ENCODE measurements at places on chromosomes 7 and 10.

DNA sequence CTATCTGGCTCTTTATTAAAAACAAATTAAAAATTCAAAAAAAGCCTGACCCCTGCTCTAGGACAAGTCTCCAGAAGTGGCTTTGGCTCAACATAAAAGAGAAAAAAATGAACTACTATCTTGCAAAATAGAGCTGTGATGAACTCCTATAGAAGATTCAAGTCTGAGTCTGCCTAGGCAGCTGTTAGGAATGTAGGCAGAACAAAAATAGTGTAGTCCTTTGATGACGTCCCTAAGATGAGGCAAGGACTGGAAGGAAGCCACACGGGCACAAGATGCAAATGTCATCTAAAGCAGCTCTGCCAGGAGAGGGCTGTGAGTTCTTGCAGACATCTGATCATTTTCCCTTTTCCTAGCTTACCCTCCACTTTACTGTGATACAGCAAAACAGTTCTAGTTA, 20.5 kb downstream of the ASNS start:
- peak; percentile 58 for DNase-seq

DNA sequence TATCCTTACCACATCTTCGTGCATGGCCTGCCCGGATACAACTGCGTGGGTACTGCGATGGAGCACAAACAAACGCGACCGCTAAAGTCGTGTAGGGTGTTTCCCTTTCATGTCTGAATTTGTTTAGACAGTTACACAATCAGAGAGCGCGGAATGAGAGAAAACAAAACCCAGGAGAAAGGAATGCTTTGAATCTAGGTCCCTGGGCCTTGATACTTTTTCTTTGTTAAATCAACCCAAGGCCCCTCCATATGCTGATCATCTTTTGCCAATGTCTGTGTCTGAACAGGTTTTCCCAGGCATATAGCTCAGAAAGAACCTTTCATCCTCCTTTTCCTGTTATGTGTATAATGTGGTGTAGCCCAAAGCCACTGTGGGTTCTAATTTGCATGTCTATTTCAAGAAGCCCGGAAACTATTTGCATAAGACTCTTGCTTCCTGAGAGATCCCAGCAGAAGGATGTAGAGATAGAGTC, 145.8 kb downstream of the FRMD4A start:
- peak; percentile 24 for DNase-seq

GRCh38 chr7:137172105-137172590, 171.4 kb downstream of the PTN start:
- no peak for DNase-seq

- DNase-seq: no peak
Observed at GRCh38 chr10:129897871-129898626, 66.0 kb downstream of the EBF3 start.

- no peak for DNase-seq
Observed at GRCh38 chr7:51209426-51209825, 107.2 kb downstream of the COBL start.

DNA sequence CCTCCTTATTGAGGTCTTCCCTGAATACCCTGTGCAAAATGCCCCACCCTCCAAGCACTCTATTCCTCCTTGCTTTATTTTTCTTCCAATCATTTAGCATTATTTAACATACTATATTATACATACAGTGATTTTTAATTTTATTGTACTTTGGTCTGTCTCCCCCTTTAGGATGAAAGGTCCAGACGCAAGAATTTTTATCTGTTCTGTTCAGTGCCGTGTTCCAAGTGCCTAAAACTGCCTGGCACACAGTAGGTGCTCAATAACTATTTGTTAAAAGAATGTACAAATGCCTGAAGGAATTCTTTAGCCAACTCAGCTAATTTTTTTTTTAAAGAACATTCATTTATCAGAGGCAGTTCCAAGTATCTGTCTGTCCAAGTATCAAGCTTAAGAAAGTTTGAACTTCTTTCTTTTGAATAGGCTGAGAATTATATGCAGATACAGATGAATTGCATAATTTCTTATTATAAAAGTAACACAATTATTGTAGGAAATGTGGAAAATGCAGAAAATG, 34.1 kb upstream of the SLC25A13 start:
- no peak for DNase-seq

- peak; percentile 41 for DNase-seq
Observed at GRCh38 chr10:63692220-63692896, 171.2 kb downstream of the REEP3 start.

Data from fibroblast of lung (primary cell).